Thoracic aorta (tissue), 2 donors: ENCODE measurements at places on chromosomes 3 and 15. TPM values are rescaled to one million over a fixed set of nuclear protein-coding genes. Genes with fewer than 3 reads are reported as not detected.

Gene ZDHHC23
- 6.3 TPM for total RNA-seq

Gene CLRN1
- not detected for total RNA-seq

Gene SIDT1
- 14.0 TPM for total RNA-seq

Gene CTDSPL
- 55.0 TPM for total RNA-seq

Gene INTS14
- 36.8 TPM for total RNA-seq

Gene MYEF2
- total RNA-seq, result 168 TPM

Gene CNTN3
- total RNA-seq, result 6.5 TPM

Gene MCTP2
- total RNA-seq, result 16.6 TPM

Gene ANKDD1A
- total RNA-seq, result 27.5 TPM

Gene LRRC34
- 5.1 TPM for total RNA-seq

Gene SLC2A2
- not detected for total RNA-seq
